ENCODE measurements at places on chromosomes 2 and 18.

DNA sequence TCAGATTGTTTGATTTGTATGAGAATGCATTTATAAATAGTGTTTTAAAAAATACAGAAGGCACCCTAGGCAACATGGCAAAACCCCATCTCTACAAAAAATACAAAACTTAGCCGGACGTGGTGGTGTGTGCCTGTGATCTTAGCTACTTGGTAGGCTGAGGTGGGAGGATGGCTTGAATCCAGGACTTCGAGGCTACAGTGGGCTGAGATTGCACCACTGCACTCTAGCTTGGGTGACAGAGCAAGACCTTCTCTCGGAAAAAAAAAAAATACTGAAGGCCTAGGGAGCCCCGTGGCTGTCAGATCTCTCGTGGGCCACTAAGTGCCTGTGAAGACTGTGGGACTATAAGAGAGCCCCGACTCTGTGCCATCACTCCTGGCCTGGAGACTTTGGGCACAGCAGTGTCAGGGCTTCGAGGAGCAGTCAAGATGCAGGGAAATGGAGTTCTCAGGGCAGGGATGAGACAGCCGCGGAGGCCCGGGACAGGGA is 40.5 kb downstream of the MYO7B start:
- DNase-seq, result no peak

DNA sequence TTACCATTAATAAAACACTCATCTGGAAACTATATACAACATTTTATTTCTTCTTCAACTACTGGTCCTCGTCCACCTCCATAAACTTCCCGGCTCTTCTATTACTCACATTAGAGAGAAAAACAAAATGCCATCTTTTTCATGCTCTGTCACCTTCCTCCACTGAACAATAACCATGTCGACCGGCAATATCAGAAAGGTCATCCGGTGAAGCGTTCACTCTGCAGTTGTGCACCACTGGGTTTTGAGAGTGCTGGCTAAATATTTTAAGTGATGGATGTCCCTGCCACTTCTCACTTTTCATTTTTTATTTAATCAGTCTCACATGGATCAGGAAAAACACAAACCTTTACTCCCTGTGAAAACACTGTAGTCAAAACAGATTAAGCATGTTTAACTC is 48.2 kb downstream of the SPP2 start:
- no peak for DNase-seq

- no peak for DNase-seq
Measured at GRCh38 chr2:9285921-9286320, 79.3 kb downstream of the ASAP2 start.

GRCh38 chr2:96538487-96539214 is 2.1 kb downstream of the ARID5A start:
- DNase-seq, result peak; percentile 85

All from dorsolateral prefrontal cortex (tissue), 122 donors.